ENCODE measurements at places on chromosomes 5 and 9.

GRCh38 chr9:98795970-98796363 is 388 bp downstream of the ANKS6 start:
- no peak for DNase-seq

DNA sequence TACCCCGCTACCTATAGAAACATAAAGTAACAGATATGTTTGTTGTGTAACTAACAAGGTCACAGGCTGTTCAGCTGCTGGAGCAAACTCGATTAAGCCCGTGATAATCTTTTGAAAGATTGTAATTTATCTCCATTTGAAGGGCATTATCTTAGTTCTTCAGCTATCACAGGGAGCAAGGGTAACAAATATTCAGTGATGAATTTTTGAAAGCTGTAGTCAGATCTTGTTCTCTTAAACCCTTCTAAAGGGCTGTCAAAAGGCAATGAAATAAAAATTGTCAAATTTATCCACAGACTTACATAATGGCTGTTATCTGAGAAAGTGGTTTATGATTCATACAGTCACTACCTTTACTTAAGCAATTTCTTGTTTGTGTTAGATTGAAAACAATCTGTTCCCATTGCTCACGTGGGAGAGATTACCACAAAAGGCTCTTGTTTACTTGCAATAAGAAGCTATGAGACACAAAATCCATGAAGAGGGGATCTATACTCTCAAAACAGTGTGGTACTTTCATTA is 78.3 kb upstream of the ZNF608 start:
- DNase-seq = no peak

- no peak for DNase-seq
Observed at GRCh38 chr9:114931407-114931806, 1.0 kb upstream of the TNFSF8 start.

DNA sequence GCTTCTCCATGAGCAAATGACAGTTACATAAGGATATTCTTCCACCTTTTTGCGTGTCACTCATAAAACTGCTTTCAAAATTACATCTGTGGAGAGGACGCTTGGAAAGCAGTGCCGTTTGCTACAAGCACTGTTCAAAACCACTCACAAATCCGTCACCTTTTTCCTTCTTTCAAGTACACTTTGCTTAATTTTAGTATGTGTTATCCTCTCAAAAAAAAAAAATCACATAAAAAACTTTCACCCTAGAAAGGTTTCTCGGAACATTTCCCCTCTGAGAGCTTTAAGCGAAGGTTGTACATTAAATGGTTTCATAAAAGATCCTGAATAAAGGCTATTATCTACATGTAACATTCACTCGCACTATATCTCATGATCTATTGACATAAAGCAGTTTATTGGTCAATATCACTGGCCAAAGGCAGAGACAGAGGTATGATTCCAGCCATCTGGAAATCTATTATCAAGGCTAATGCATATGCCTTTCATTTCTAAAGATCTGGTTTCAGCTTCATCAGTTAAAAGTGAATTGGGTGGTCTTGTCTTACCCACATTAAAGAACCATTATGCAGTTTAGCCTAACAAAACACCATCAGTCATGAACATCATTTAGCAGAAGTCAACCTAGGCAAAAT is 163.6 kb downstream of the ENC1 start:
- DNase-seq = no peak

GRCh38 chr9:93645921-93646639 is 69.7 kb downstream of the PHF2 start:
- DNase-seq = no peak

DNA sequence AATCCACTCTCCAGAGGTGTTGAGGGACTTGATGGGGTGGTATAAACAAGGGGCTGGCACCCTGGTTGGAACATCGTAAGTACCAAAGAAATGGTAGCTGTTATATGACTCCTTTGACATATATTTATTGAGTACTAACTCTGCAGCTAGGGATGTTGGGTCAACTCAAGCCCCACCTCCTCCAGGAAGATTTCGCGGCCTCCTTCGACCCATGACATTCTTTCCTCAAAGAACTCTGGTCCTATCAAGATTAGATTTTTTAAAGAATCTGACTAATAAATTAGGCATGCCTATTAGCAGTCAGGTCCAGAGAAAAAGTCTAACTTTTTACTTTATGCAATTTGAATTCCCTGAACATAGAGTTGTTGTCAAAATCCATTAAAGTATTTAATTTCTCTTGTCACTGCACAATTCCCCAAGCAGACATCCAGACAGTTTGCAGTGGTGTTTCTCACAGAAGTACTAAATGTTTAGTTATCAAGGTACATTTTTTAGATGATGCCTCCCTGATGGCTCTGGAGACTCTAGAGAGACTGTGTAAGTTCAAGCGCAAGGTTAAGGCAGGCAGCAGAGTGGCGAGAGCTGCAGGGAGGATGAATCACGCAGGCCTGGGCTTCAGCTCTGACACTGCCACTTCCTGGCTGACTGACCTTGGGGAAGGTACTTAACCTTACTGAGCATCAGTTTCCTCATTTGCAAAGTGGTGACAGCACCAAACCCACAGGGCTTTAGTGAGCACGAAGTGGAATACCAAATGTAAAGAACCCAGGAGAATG is 209.6 kb downstream of the TTLL11 start:
- DNase-seq = no peak

DNA sequence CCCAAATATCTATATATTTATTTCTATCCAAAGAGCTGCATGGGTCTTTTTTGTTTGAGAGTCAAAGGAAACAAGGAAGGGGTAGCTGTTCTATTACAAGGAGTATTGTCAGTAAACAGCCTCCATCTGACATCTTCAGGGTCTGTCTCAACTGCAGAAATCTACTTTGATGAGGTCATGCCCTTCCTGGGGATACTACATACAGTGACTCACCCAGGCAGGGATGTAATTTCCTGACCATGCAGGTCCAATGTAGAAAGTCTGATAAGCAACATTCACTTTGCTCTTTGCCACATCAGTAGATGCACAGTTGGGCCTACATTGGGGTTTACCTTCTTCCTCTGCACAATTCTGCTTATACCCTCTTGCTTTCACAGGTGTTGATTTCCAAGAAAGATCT is 165.5 kb downstream of the TLR4 start:
- no peak for DNase-seq

DNA sequence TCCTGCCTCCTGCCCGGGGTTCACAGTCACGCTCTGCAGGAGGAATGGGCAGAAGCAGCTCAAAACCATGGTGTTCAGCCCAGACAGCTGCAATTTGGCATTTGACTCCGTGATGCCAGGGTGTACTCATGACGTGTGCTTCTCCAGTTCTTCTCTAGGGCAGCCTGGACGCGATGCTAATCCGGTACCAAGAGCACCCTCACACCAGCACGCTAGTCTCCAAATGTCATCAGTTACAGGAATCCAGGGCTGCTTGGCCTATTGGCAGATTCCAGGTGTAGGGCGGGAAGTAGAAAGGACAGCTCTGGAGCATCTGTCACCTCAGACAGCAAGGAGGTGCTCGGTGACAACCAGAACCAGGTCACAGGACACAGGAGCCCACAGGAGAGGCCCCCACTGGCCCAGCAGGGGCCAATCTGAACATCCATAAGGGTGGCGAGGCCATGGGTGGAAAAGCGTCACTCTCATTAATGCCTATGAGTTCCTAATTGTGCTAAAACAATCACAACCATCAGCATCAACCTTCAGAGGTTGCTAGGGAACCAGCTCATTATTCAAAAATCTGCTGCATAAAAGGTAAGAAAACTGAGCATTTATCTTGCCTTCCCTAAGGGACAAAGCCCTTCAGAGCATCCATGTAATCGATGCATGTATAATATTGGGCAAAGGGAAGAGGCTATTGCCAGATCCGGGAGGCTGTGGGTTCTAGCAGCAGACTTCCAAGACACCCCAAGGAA is 241.9 kb upstream of the IRX4 start:
- no peak for DNase-seq

- peak; percentile 53 for DNase-seq
Observed at GRCh38 chr5:74337254-74337983, 303.1 kb downstream of the ENC1 start.

- DNase-seq = no peak
Observed at GRCh38 chr9:14992516-14992915, 82.3 kb upstream of the FREM1 start.
